ENCODE measurements at places on chromosomes 6 and 20.

GRCh38 chr6:46015119-46015968 is at the start of gene CLIC5:
Gene CLIC5, minus strand, starts transcription at chr6:46015860. Its CDS starts 318 bp downstream, at chr6:46015542.
- DNase-seq: peak; percentile 10

DNA sequence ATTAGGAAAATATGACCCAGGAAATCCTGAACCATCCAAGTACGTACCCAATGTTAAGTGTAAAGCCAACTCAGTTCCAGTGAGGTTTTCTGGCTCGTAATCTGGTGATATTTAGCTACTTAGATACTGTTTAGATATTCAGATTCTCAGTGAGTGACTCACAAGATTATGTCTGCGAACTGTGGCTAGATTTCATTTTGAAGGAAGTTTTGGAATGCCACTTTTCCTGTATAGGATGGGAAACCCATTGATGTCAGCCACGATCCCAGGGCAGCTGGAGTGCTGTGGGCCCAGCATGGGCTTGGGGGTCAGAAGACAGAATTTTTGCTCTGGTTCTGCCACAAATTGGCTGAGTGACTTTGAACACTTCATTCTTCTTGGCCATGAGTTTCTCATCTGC is 76.3 kb downstream of the TMEM170B start:
- no peak for DNase-seq

- DNase-seq: no peak
Observed at GRCh38 chr6:455835-456234, 64.3 kb downstream of the IRF4 start.

- DNase-seq: no peak
Observed at GRCh38 chr20:38120625-38120988, 44.5 kb downstream of the TGM2 start.
